ENCODE measurements at places on chromosomes 11 and 22.

DNA sequence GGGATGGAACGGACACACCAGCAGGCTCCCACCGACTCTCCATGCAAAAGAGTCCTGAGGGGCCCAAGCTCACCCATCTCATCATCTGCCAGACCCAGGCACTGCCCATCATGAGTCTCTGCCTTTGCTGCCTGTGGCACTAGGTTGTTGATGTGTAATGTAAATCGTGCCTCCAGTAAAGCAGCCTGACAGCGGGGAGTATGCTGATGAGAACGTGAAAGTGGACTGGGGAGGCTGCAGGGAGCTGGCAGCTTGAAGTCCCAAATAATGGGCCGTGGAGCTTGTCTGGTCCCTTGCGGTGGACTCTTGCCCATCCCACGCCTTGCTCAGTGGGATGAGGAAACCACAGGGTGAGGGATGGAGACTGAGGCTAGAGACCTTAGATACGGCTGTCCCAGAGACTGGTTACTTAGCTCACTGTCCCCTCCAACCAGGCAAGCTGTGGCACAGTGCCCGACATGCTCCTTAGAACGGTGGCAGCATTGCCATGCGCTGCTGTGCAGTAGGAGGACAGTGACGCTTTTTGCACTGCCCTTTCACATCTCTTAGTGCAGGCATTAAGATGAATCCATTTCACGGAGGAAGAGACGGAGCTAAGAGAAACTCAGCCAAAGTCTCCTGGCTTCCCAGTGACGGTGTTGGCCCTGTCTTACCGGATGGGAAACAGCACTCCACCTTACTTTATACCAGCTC lies 39.6 kb upstream of the PLET1 start:
- no peak for DNase-seq

- DNase-seq = no peak
Measured at GRCh38 chr11:120601536-120601935, 90.0 kb downstream of the GRIK4 start.

- DNase-seq = no peak
Measured at GRCh38 chr11:38538866-38539680, 1941.0 kb upstream of the RAG2 start.

DNA sequence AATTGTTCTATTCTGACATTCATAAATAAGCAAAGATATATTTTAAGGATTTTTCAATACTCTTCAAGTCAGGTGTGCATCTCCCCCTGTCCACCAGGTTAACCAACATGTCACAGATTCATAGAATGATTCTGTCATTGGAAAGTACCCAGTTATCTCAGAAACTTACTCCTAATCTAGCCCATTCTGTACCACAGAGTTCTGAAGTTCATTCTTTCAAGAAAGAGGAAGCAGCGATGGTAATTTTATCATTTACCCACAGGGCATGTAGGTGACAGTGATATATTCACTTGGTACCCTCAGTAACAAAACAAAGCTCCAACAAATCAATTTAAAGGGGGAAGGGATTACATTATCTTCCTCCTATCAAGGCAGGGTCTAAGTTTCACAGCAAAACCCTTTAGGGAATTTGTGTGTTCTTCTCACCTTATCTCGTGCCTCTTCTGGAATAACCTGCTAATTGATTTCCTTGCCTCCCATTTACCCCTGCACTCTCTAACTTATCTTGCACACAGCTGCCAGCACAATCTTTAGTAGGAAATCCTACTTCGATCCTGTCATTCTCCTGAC lies 19.0 kb upstream of the MPPED2 start:
- no peak for DNase-seq

GRCh38 chr11:121474680-121475079 lies 21.9 kb upstream of the SORL1-AS1 start:
- no peak for DNase-seq

GRCh38 chr11:46590740-46591605 lies 2.9 kb downstream of the AMBRA1 start:
- no peak for DNase-seq

GRCh38 chr11:107908211-107908610 lies 20.0 kb upstream of the RAB39A start:
- DNase-seq = no peak

GRCh38 chr11:68994161-68994893 lies 13.5 kb upstream of the MRGPRD start:
- no peak for DNase-seq

Data from neural crest cell (in vitro differentiated cells).